ENCODE measurements at places on chromosomes 13 and 19.

- DNase-seq = no peak
Measured at GRCh38 chr19:13781547-13781946, 7.3 kb downstream of the C19orf53 start.

DNA sequence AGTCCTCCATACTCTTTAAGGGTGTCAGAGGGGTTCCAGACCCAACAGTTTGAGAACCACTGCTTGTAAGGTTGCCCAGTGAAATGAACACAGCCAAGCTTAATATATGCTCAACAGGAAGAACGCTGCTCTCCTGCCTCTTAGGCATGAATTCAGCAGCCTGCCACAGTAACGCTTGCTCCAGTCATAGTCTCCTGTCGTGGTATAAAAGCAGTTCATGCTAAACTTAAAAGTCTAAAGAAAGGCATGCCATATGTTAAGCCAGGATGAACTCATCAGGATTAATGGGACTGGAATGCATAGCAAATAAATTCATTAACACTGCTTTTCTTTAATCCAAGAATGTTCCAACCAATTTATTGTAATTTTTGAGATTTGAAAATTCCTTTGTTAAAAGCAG, 38.7 kb downstream of the SLC7A1 start:
- no peak for DNase-seq

DNA sequence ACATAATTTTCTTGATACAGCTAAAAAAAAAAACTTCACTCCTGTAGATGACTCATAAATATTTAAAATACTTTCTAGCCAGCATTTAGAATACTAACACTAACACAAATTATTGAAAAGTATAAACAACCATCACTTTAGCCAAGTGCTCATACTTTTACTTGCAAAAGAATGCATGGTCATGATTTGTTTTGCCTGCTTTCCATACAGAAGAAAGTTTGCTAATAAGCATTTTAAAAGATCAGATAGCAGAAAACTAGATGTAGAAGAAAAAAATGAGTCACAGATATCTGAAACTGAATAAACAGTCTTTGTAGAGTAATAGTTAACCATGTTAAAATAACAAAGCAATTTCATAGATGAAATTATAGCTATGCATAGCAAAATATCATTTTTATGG, 2280.4 kb upstream of the PCDH20 start:
- DNase-seq = no peak

GRCh38 chr13:112034231-112034630, 32.7 kb upstream of the SOX1 start:
- no peak for DNase-seq

DNA sequence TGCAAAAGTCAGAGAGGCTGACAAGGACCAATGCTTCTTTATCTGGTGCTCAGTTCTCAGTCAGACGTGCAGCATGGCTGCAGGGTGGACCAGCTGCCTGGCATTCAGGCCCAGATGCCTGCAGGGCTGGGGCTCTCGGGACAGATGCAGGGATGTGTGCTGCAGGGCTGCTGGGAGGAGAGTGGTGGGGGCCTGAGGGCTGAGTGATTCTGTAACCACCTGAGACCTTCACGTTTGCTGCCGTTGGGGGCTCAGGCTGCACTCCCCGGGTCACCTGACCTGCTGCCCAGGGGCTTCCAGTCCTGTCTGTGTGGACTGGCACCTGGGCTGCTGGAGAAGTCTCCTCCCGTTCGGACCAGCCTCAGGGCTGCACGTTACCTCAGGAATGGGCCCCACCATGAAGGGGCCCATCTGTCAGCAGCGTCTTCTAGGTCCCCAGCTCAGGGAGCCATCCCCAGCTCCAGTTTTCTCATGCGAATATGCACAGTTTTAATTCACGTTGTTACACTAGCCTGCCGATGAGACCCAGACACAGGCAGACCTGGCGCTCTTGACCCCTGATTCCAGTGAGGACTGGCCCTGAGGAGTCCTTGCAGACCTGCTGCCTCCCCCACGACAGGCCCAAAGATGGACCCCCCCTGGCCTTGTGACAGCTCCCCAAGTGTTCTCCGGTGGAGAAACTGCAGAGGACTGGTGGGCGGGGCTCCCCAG, 16.9 kb downstream of the KCTD15 start:
- DNase-seq = no peak

DNA sequence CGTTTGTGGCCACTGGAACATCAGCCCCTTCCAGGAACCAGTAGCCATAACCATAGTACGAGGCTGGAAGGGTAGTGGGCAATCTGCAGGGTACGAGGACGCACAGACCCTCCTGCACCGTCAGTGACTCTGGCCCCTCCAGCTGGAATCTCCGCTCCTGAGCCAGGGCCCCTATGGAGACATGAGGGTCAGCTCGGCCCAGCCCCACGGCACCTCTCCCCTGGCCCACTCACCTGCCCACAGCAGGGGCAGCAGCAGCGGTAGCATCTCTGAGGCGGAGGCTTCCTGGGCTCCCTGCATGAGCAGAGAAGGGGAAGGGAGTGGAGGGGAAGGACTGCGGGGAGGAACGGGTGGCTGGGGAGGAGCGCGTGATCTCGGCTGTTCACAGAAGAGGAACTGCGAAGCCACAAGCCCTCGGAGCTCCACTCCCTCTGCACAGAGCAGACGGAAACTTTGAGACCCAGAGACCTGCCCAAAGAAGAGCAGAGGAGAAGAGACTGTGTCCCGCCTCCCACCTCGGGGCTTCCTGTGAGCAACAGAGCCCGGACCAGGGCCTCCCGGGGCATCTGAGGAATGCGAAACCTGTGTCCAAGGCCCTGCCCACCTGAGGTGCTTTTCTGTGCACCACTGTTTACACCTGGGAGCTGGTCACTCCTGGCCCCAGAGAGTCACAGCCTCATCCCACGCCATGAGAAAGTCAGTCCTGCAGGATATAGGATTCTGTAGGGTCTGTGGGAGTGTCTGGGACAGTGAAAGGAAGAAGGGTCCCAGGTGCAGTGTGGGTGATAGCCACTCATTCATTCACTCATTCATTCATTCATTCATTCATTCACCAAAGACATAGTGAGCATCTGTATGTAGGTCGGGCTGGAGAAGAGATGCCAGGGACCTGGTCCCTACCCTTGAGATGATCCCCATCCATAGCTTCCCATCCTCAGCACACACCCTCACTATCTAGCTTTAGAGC, at the start of gene SIGLEC6:
Gene SIGLEC6 (minus strand): TSS at position 322 of the 967 bp plus-strand sequence. CDS start 22 bp downstream, at position 300.
- no peak for DNase-seq

DNA sequence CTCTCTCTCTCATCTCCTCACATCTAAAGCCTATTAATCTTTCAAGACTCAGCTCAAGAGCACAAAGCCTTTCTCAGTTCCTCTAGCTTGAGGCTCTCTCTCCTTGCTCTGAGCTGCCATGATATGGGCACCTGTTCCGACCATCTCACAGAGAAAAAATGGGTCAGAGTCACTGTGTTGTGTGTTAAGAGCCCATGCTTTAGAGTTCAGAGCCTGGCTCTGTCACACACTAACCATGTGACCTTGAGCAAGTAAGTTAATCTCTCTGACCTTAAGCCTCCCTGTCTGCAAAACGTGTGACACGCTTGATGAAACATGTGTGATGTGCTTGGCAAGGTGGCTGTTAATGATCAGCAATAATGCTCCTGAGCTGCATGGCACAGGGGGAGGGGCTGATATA, 245.2 kb downstream of the DLEU7 start:
- no peak for DNase-seq

GRCh38 chr13:83162493-83162892, 719.8 kb downstream of the SLITRK1 start:
- DNase-seq = peak; percentile 11

DNA sequence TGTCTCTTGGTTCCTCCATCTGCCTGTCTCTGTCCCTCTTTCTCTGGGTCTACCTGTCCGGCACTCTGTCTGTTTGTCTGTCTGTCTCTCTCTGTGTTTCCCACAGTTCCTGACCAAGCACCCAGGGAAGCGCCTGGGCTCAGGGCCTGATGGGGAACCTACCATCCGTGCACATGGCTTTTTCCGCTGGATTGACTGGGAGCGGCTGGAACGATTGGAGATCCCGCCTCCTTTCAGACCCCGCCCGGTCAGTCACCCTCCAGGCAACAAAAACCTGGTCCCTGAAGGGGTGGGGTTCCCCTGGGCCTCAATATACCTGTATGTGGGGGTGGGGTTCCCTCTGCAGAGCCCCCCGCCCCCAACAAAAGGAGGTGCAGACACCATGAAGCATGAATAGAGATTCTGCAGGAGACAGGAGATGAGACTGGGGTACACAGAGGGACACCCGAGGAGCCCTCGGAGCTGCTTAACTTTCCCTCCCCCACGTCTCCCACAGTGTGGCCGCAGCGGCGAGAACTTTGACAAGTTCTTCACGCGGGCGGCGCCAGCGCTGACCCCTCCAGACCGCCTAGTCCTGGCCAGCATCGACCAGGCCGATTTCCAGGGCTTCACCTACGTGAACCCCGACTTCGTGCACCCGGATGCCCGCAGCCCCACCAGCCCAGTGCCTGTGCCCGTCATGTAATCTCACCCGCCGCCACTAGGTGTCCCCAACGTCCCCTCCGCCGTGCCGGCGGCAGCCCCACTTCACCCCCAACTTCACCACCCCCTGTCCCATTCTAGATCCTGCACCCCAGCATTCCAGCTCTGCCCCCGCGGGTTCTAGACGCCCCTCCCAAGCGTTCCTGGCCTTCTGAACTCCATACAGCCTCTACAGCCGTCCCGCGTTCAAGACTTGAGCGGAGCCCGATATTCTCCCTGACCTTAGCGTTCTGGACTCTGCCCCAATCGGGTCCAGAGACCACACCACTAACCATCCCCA, 2.6 kb upstream of the CACNG7 start:
- peak; percentile 74 for DNase-seq

- DNase-seq = no peak
Measured at GRCh38 chr13:110521296-110521680, 40.2 kb downstream of the RAB20 start.

GRCh38 chr13:108551674-108552073, 77.7 kb upstream of the MYO16 start:
- no peak for DNase-seq

- DNase-seq = peak; percentile 97
Measured at GRCh38 chr19:46009530-46010510, 13.0 kb downstream of the PGLYRP1 start.

- DNase-seq = peak; percentile 54
Measured at GRCh38 chr13:57627663-57628062, 3.9 kb upstream of the PCDH17 start.

DNA sequence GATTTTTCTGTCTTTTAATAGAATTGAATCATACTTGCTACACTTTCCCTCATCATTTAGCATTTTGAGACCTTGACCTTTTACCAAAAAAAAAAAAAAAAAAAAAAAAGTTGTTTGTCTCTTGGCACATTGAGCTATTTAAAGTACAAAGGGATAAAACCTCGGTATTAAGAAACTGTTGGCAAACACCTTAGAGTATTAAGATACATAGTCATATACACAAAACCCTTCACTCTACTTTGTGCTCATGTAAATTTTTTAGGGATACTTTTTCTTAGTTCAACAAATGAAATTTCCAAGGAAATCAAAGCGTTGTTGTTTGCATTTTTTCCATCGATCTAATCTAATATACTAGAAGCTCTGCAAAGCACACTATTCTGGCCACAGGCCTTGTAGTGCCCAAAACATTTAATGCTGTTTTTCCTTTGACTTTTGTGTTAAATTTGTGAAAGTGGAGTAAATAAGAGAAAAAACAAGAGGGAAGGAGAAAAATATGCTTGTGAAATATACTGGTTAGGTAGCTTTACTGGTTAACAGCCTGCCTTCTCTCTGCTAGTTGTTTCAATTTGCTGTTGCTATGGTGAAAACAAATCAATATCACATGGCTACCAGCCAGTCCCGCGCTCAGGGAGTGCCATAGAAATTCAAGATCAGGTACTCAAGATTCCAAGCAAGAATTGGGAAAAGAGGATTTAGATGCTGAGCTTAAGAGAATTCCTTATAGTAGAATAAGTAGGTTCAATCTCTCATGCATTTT, 2.6 kb downstream of the MBNL2 start:
- DNase-seq = peak; percentile 97

DNA sequence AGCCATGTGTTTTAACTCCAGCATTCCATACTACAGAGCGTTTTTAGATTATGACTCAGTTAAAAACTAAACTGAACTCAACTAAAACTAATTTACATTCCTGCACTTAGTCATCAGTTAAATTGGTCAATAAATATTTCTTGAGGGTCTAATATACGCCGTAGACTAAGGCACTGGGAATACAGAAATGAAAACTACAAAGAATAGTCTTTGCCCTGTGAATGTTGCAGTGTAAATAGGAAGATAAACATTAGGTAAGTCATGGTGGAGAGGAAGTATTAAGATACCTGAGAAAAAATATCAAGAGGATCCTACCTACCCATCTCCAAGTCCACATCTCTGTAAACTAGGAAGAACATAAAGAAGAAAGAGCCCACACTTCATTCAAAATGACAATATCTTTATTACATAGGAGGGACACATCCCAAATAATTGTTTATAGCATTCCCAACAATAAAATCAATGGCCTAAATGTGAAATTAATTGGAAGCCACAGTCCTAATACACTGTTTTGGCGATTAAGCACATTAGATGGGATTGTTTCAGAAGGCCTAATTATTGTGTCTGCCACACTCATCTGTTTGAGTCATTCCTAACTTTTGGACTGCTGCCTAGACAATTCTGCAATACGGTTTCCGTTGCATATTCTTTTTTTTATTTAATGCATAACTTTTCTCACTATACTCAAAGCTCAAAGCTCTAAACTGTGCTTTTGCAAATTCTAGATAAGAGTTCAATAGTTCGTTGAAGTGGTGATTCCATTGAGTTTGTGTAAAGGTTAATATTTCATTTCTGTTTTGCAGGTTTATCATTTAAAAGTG, 52.9 kb downstream of the MBNL2 start:
- peak; percentile 59 for DNase-seq

DNA sequence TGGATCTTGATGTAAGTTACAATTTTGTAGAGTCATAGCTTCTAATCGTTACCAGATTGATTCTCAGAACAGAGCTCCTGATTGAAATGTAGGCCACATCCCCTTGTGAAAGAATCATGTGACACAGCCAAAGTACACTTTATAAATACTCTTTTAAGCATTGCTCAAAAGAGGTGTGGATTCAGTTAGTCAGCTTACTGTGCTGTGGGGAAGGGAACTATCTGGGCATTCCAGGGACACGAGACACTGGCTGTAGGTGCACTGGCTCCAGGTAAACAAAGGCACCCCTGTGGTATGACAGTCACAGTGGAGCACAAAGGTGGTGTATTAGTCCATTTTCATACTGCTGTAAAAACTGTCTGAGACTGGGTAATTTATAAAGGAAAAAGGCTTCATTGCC, 222.8 kb downstream of the LIG4 start:
- DNase-seq = no peak

GRCh38 chr19:36258028-36258875, 43.3 kb downstream of the ZNF146 start:
- no peak for DNase-seq

GRCh38 chr13:108795841-108796240, 166.4 kb downstream of the MYO16 start:
- DNase-seq = no peak

Data from HT-29 (cell line).